Mucosa of gallbladder (tissue), 1 donor: ENCODE measurements at places on chromosomes 2 and 18. TPM values are rescaled to one million over a fixed set of nuclear protein-coding genes. Genes with fewer than 3 reads are reported as not detected.

The KCNG2 gene
- total RNA-seq = not detected

GRCh38 chr18:57149051-57149450 is 2.2 kb downstream of the BOD1L2 start:
- no peak for DNase-seq

DNA sequence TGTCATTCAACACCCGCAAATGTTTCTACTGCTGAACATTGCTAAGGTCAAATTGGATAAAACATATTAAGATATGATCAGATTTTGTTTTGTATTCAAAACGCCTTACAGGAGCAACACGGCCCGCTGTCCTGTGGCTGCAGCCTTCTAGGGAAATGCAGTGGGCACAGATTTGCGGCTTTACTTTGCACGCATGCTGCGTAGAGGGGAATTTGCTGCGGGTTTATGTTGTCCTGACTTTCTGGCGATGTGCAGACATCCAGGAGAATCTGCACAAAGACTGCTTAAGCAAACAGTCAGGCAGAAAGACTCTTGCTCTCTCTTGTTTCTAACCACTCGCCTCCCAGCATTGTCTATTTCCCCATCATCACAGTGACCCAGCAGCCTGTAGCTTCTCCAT is 88.3 kb downstream of the LRRC30 start:
- no peak for DNase-seq

DNA sequence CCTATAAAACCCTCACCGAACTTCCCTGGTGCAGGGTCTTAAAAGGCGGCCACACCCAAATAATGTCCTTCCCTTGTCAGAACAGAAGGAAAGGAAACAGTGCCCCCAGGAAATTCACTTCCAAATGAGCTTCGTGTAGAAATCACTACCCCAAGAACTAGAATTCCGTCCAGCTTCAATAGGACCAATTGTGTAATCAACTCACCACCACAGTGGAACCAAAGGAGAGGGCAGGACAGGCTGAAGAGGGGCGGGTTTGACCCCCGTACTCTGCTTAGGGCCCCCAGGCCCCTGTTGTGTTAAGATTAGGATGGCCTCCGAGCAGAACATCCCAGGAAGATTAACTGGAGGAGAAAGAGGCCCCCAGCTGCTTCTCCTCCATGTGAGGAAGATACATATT is 24.1 kb downstream of the GPR35 start:
- no peak for DNase-seq

DNA sequence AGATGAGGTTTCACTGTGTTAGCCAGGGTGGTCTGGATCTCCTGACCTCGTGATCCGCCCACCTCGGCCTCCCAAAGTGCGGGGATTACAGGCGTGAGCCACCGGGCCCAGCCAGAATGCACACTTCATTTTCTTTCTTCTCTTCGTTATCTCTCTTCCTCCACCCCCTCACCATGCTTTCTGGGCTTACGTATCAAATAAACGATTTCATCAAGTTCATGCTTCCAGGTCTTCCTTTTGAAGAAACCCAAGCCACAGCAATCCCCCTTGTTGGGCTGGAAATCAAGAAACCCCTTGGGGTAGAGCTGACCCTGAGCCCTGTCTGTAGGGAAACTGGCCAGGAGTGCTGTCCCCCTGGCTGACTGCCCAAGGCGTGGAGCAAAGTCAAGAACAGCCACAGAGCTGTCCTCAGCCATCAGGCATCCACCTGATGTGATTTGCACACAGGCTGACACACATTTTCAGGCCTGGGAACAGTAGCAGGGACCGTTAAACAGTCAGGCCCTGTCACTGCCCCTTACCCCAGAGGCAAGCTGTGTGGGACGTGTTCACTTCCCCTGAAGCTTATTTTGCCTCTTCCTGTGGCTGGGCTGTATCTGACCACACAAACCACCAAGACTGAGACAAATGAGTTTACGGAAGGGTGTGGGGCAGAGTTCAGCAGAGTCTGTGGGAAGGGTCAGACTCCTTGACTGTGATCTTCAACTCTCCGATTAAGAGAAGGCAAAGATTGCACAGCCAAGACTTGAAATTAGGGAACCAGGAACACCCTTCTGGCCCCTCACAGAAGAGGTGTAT is 15.1 kb upstream of the NMUR1 start:
- peak; percentile 46 for DNase-seq

- no peak for DNase-seq
Measured at GRCh38 chr2:168976034-168976654, 55.0 kb downstream of the ABCB11 start.

GRCh38 chr18:80112624-80113248 is 3.7 kb downstream of the ADNP2 start:
- no peak for DNase-seq

- DNase-seq = no peak
Measured at GRCh38 chr18:70390371-70391090, 101.7 kb downstream of the SOCS6 start.
